ENCODE measurements at places on chromosomes 13 and 19.
A peak's percentile ranks its signal among the peaks of the same experiment; 100 is the strongest.

GRCh38 chr19:57786906-57787305 lies 17.4 kb downstream of the ZNF586 start:
- DNase-seq = no peak

- no peak for DNase-seq
Observed at GRCh38 chr19:32626969-32627368, 46.0 kb downstream of the PDCD5 start.

DNA sequence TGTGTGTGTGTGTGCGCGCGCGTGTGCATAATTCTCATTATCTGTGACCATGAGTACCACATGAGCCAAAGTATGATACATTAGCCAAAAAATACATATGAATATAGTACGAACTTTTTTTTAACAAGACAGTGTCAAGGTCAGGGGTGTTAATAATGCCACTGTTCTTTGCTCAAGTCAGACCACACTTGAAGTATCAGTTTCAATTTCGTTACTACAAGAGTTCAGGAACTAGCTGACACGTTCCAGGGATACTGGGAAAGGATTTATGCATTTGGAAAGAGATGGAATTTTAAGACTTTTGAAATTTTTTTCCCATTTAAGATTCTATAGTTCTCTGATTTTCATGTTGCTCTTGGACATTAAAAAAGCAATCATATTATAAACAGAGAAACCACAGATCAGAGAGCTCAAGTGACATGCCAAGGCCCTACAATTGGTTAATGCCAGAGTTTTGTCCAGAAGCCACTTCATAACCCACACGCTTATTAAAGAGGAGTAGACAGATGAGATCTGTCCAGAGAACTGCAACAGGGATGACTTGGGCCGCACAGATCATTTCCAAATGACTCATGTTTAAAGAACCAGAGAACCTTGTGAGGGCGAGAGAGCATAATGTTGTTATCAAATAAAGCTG lies 718.8 kb upstream of the SGCG start:
- DNase-seq = no peak

DNA sequence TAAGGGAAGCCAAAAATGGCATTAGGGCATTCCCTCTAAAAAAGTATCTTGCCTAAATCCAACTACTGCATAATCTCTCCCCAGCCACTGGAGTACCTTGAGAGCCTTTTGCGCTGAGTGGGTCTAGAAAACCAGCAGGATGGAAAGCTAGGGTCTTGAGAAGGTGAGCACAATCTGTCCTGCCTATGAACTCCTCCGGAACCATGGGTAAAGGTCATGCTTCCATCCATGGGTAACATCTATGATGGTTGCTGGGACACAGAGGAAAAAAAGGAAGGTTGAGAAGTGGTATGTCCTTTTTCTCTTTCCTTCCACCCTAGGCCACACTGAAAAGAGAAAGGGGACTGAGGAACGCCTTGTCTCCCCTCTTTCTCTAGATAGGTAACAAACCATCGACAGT lies 52.4 kb downstream of the ZNF676 start:
- DNase-seq = no peak

DNA sequence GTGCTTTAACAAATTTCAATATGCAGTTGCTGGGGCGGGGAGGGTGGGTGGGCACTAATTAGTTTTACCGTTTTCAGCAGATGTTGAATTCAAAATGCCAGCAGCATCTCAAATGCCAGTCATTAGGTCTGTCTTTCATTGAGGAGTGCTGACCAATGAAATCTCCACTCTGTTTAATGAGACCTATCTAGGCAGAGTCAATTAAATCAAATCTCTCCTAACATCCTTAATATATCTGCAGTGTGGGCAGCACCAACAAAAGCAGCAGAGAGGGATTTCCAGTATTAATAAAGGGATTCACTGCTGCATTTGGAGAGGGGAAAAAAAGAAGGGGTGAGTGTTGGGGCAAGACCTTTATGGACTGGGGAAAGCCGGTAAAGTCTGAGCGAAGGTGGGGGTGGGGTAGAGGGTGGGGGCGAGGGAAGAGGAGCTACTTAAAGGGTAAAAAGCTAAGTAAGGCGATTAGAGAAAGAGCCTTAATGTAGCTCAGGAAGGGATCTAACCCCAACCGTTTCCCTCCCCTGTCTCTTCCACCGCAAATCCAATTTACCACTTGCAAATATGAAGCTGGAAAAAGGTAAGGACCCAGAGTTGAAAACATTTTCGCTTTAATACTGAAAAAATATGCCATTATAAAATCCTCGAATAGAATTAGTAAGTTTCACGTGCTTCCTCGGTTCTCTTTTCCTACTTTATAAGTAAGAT lies 4.5 kb downstream of the SLITRK1 start:
- DNase-seq = no peak

DNA sequence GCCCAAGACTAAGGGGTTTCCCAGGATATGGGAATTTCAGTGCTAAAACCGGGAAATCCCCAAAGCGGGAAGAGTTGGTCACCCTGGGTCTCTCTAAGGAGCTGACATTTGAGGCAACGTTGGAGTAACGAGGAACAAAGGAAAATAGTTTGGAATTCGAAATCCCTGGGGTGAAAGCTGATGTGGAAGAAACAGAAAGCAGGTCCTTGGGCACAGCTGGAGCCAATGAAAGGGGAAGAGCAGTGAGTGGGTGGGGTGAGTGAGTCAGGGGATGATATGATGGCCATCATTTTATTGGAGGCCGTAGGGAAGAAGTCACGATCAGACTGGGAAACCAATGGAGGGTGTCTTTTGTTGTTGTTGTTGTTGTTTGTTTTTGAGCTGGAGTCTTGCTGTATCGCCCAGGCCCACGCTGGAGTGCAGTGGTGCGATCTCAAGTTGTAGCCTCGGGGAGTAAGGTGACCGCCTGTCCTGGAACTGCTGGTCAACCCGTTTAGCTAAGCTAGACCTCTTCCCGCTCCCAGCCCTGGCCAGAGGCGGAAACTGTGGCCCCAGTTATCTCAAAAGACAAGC lies 3.4 kb upstream of the RFX2 start:
- no peak for DNase-seq

DNA sequence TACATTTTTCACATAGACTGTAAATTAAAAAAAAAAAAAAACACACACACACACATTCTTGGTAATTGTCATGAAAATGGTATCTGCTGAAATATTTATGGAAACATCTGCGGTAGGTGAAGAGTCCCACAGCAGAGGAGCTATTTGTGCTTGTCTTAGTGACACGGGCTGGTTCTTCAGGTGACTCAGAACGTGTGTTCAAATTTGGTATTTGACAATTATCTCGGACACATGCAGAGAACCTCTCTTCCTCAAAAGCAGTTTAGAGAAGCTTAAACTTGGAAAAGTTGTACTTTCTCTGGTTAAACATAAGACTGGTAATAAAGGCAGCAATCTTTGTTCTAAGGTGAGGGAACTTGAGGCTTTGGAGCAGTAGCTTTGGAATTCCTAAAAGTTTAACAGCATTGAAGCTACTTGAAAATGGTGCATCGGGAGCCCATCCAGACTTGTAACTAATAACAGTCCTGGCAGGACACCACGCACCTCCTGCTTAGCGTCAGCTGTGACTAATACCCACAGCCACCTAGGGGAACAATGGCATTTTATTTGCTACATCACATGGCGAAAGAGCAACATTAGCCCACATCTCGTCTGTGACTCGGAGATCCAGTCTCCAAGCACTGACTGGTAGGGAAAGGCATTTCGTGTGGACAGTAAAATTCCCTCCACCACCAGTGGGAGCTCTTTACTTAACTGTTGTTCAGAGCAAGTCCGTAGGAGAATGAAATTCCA lies 1505.1 kb upstream of the SLC10A2 start:
- peak; percentile 38 for DNase-seq

DNA sequence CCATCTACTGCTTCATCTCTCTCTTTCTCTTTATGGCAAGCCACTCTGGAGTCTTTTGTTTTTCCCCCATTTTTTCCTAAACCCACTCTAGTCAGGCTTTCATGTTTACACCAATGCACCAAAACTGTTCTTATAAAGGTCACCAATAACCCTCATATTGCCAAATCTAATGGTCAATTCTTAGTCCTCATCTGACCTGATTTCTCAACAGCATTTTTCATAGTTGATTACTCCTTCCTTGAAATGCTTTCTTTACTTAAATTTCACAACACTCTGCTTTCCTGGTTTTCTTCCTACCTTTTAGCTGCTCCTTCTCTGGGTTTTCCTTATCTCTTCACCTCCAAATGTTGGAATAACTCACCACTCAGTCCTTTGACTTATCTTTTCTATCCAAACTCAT lies 47.9 kb downstream of the MICU2 start:
- no peak for DNase-seq

- DNase-seq = no peak
Observed at GRCh38 chr13:19661126-19661525, 27.7 kb downstream of the MPHOSPH8 start.

DNA sequence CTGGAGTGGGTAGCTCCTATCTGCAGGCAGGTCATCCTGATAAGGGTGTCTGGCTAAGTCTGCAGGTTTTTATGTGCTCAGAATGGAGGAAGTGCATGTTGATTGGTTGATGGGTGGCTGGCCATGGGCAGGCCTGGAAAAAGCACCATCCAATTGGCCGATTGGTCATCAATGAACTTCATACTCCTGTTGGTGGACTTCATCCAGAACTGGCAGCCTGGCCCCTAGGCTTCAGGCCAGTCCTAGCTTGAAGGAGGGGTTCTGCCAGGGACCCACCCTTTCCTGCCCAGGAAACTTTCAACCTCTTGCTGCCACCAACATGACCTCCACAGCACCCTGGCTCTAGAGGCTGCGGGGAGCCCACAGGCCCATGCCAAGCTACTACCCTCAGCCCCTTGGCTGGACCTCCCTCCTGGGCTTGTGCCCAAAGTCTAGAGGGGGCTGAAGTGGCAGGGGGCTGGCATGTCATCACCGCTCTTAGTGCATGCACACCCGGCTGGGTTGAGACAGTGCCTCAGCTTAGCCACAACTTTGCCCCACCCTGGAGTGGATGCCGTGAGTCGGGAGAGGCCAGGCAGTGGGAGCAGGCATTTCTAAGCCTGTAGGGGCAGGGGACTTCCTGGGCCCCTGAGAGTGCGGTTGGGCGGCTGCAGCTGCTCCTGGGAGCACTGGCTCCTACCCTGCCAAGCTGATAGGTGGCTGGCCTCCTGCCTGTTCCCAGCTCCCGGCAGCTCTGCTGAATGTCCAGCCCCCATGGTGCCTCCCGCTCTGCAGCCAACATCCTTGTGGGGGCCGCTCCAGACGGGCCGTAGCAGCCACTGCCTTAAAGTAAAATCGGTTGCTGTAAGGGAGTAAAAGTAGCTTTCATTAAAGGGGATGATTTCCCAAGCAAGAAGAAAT lies 13.2 kb downstream of the DNAJC15 start:
- DNase-seq = peak; percentile 75

DNA sequence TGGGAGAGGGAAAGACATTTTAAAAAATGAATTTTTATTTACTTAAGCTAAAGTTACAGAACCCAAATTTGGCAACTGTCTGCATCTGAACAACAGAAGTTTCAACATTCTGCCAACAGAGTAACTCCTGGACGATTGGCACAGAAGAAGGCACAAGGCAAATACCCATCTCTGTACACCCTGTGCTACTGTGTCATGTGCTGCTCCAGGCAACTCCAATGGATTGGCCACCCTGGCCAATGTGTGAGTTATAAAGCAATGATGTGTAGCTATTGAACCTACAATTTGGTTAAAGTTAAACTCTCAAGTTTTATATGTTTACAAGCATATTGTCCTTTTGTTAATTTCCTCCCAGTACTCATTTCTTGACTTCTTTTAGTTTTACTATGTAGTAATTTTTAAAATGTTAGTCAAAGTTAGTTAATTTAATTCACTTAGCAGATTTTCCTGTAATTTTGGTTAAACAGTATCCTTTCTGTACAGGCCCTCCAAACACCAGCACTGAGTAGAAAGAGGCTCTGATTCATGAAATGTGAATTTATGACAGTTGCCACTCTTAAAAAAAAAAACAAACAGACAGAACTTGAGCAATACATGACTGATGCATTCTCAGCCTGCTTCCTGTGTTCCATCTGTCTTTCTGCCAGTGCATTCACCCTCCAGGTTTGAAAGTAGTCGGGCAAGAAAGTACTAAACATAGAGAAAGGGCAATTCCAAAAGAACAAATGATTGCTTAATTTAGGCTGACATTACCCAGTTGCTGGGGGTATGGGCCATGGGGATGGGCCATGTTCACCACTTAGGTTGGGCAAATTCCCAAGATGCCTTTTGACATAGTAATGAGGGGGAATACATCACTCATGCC lies 5.9 kb downstream of the STARD13 start:
- DNase-seq = no peak

DNA sequence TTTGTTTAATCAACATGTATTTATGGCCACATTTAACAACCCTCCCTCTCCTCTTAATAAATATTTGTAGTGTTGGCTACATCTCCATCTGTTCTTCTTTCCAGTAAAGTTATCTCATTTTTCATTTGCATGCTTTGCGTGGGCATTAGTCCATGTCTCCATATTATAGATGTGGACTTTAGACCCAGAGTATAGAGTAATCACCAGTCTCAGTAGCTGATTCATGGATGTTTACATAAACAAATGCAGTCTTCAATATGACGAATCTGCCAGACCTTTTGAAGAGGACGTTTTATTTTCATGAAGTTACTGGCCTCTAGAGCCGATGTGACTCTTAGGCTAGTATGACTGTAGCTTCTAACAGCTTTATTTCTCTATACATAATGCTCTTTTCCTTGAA lies 1546.2 kb downstream of the OLFM4 start:
- DNase-seq = no peak

All from right cardiac atrium (tissue), 5 donors.